ENCODE measurements at places on chromosomes 12 and 14. TPM values are rescaled to one million over a fixed set of nuclear protein-coding genes. Genes with fewer than 3 reads are reported as not detected.

KRT80 gene
- not detected for total RNA-seq

C1S gene
- total RNA-seq: 109 TPM

DNAI7 gene
- total RNA-seq: 0.32 TPM

USP44 gene
- total RNA-seq: 0.41 TPM

CLEC12A gene
- 0.27 TPM for total RNA-seq

BDKRB1 gene
- 1.6 TPM for total RNA-seq

KRT3 gene
- not detected for total RNA-seq

PTPN6 gene
- 41.9 TPM for total RNA-seq

ISM2 gene
- total RNA-seq: not detected

IL23A gene
- not detected for total RNA-seq

All from transverse colon (tissue), 4 donors.